KG1 (cell line): ENCODE measurements at places on chromosomes 16 and 17.

- no peak for DNase-seq
Measured at GRCh38 chr16:83336603-83337002, 471.2 kb upstream of the HSBP1 start.

- no peak for DNase-seq
Measured at GRCh38 chr17:44610331-44610730, 45.9 kb upstream of the MEIOC start.

DNA sequence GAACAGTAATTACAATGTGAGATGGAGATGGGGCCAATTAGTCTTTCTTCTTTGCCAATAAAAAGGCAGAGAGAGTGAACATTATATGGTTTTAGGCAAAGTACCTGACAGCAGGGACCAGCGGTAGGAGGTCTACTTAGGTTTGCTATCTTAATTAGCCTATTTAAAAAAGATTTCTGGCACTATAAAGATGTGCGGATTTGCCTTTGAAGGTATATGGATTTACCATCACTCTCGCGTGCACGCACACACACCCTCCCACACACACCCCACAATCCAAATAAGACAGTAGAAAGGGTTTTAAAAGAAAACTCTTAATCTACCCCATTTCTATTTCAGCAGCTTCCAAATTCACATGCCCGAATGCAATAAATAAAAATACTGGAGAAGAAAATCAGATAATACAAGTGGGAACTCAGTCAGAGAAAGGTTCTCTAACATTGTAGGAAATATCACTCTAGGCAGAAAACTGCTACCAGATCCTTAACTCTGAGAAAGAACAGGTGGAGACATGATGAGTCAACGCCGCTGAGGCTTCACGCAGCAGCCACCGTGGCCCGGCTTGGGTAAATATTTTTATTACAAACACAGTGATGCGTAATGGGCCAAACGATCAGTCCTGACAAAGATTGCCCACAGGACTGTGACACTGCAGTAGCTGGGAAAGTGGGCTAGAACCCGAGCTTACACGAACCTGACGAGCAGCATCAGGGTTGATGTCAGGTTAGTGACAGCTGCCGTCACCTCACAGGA lies 66.6 kb upstream of the AXIN2 start:
- DNase-seq = no peak

GRCh38 chr16:704552-705380 lies 835 bp downstream of the FBXL16 start:
- no peak for DNase-seq

- no peak for DNase-seq
Measured at GRCh38 chr17:30235386-30236296, at the start of gene SLC6A4. TSS of gene SLC6A4 (minus strand) at chr17:30235697. CDS start at chr17:30221958, 13,739 bp downstream.

DNA sequence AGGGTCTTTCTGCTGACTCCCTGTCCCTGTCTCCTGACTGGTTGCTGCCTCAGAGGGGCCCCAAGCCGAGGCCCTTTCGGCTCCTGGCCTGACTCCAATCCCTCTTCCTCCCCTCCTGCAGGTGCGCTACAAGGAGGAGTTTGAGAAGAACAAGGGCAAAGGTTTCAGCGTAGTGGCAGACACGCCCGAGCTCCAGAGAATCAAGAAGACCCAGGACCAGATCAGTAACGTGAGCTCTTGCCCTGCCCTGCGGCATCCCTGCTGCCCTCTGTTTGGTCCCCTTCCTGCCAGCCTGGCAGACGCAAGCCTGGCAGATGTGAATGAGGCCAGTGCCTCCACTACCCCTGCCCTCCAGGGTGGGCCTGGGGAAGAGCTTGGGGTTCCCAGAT lies 27.1 kb upstream of the LASP1NB start:
- no peak for DNase-seq

- DNase-seq = no peak
Measured at GRCh38 chr17:31702041-31702440, 157.0 kb downstream of the COPRS start.

DNA sequence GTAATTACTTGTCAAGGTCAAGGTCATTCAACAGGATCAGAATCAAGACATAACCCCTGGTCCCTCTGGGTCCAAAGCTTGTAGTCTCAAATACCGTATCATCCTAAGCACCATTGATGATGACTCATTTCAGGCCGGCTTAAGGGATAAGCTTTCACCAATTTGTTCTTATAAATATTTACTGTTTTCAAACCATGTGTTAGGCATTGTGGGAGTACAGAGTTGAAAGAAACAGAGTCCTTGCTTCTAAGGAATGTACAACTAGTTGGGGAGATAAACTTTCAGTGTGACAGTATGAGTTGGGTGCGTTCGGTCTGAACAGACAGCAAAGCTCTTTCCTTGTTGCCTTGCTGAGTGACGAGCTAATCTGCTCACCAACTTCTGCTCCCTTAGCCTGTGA lies 183.5 kb upstream of the MAF start:
- DNase-seq = no peak
